ENCODE measurements at places on chromosomes 5 and 9.

- DNase-seq, result no peak
These were observed 189.5 kb upstream of the SNX2 start for GRCh38 chr5:122585371-122585770.

GRCh38 chr5:110561510-110561909 is 165.0 kb downstream of the TMEM232 start:
- no peak for DNase-seq

- no peak for DNase-seq
These were observed 27.1 kb downstream of the ZCCHC10 start for GRCh38 chr5:132999246-132999645.

GRCh38 chr9:27125030-27125429 is 16.0 kb downstream of the TEK start:
- no peak for DNase-seq

DNA sequence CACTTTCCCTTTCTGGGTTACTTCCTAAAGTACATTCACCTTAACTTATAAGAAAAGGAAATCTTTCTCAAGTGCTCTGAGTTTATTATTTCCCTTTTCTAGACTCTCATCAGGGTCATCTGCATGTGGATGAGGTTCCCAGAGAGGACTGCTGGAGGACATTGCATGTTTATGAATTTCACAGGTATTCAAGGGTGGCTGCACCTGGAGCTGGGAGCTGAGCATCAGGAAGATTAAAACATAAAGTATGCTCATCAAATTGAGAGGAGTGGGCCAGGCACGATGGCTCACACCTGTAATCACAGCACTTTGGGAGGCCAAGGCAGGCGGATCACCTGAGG is 34.7 kb upstream of the PLIN2 start:
- DNase-seq, result no peak

DNA sequence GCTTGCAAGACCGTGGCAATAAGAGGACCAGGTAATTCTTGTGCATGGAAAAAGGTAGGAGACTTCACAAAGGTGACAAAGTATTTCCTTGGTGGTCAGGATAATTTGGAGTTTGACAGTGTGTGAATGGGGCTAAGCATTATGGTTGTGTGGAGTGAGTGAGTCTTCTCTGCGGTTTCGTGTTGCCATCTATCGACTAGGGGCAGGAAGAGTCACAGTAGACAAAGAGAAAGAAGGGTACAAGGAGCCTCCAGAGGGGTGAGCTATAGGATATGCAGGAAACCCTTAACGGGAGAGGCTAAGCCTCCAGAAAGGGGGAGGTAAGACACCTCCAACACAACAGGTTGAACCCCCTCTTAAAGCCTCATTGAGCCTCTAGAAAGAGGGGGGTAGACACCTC is 64.0 kb upstream of the RANBP6 start:
- DNase-seq, result no peak

- no peak for DNase-seq
These were observed 4.9 kb upstream of the OXCT1 start for GRCh38 chr5:41875121-41875520.

DNA sequence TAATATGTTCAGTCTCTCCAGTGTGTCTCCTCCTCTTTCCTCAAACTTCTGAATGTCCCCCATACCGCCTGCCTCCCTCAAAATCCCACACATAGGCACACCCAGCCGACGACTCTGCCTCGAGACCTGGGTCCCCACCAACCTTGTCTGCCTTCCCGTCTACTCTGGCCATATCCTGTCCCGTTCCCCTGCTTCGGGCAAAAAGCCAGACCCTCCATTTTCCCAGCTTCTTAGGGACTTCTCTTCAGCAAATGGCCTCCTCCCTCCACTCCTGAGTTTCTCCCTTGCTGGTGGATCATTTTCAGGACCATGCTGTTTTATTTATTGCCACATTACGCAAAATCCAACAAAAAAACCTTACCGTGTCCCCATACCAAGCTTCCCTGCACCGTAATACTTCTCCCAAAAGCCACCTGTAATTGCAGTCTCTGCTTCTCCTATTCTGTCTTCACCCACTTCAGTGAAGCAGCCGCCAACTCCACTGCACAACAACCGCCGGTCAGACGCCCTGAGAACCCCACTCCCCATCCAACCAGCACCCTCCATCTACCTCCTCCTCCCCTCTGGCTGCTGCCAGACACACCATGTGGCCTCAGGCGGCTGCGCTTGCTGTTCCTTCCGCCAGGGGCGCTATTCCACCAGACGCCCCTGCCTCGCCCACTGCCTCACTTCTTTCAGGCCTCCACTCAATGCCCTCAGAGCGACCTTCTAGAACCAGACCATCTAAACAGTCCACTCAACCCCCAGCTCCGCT is 117.0 kb downstream of the TRPM6 start:
- DNase-seq, result peak; percentile 9

DNA sequence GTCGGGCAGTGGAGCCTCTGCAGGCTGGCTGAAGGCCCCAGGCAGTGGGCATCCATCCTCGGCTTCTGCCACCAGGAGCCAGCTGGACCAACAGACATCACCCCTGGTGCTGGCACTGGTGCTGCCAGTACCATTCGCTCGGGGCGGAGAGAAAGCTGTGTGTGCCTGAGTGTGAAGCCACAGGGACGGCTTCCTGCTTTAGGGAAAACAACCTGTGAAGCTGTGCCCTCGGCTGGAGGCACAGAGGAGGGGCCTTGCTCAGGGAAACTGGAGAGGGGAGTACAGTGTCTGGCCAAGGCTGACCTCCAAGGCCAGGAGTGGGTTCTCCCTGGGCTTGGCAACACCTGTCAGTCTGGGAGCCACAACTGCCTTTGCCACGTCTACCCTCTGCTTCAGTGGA is 38.3 kb downstream of the NEK6 start:
- no peak for DNase-seq

- no peak for DNase-seq
These were observed 207.0 kb upstream of the PANK3 start for GRCh38 chr5:168786147-168786546.

- no peak for DNase-seq
These were observed 17.8 kb downstream of the MRPL36 start for GRCh38 chr5:1781726-1782384.
